ENCODE measurements at places on chromosomes 3 and 15.
A peak's percentile ranks its signal among the peaks of the same experiment; 100 is the strongest.

DNA sequence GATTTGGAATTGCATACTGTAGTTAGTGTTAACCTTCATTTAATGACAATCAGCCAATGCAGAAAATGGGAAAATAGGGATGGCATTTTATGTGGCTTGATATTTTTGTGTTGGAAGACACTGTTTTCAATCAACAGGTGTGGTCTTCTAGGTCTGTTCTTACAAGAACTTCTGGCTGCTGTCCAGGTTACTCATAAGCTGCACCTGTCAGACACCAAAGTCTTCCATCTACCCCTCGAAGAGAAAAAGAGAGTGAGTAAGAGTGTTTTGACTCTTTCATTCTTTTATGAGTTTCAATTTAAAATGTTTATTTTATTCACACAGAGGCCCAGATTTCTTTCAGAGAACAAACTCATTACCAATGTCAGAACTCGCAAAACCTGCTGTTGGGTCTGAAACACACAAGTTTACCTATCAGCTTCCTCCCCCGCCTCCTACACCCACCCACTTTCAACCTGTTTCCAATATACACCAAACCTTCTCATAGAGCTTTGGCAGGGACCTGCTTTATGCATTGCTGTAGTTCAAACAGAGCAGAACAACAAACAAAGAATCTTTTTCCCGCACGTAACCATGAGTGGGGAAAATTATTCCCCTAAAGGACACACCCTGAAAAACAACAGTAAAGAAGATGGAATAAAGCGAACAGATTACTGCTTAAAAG lies 767.7 kb upstream of the ALCAM start:
- DNase-seq: no peak

GRCh38 chr3:195580744-195581443 lies 2.8 kb downstream of the APOD start:
- DNase-seq: no peak

DNA sequence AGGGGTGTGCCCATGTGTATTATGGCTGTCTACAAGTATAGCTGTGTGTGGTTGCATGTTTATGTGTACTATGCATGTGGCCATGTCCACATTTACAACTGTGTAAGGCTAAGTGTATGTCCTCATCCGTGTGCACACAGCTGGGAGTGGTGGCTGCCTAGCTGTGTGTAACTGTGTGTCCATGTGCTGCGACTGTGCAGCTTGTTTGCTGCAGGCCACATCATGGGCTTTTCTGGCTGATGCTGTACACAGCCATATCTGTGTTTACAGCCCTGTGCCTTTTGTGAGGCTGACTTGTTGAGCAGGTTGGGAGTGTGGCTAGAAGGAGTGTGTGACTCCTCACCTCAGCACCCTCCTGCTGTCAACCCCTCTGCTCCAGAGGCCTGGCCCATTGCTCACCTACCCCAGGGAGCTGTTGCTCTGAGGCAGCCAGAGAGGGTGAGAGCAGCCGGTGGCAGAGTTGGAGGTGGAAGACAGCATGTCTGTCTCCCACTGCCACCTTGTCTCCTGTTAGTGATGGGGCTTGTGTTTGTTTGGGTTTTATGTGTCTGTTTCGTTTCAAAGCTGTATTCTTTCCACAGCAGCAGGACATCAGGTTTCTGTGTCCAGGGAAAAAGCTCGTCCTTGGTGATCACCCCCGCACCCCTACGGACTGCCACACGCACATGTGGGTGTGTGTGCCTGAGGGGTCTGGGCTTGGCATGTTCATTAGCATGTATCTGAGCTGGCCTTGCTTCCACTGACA lies 1.4 kb upstream of the GRM2 start:
- no peak for DNase-seq

DNA sequence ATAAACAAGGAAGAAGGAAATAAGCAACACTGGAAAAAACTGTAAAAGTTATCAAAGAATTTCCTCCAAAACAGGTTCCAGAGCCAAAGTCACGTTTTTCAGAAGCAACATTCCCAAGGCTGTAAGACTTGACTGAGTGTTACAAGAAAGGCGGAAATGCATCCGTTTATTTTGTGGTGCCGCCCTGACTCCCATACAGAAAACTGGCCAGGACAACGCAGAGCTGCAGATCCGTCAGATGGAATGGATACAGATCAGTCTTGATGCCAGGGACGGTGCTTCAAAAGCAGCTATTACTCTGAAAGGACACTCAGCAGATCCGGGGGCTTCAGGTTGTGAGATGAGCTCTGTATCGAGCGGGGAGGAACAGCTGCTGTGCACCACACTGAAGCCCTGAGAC lies 83.4 kb downstream of the GABRG3 start:
- no peak for DNase-seq

DNA sequence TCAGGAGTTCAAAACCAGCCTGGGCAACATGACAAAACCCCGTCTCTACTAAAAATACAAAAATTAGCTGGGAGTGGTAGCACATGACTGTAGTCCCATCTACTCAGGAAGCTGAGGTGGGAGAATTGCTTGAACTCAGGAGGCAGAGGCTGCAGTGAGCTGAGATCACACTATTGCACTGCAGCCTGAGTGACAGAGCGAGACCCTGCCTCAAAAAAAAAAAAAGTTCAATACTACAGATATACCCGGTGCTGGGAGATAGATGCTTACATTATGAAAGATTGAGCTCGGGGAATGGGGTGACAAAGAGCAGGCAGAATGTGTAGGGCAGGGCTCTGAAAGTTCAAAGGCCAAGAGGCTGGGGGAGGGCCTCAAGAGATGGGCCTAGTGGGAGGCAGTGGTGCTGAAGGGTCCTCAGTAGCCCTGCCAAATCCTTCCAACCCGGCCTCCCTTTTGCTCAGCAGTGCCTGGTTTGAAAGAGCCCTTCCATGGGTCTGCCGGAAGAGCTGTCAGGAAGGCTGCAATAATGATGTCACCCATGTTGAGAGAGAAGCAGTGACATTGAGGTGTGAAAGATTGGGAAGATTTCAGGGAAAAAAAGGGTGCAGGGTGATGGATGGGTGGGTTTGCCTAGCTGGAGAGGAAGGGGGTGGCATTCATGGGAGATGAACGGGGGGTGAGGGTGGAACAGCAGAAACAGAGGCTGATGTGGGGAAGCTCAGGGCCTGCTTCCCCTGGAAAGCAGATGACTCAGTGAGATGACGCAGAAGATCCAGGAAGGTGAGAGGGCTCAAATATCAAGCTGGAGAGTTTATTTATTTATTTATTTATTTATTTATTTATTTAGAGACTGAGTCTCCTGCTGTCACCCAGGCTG lies 20.0 kb upstream of the IREB2 start:
- no peak for DNase-seq

DNA sequence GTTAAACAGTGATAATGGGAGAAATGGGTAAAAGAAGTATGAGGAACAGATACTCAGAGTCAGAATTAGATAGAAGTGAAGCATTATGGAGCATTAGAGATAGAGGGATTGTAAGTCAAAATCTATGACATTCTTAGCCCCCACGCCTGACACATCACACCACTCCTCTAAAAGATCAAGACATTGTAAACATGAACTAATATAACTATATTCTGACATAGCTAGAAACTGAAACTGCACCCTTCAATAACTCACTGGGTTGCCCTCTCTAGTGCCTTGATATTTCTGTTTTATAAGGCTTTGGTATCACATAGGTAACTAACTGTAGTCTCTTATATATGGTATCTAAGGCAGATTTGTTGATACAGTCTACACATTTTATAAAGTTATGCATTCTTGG lies 684.3 kb upstream of the DPPA4 start:
- no peak for DNase-seq

DNA sequence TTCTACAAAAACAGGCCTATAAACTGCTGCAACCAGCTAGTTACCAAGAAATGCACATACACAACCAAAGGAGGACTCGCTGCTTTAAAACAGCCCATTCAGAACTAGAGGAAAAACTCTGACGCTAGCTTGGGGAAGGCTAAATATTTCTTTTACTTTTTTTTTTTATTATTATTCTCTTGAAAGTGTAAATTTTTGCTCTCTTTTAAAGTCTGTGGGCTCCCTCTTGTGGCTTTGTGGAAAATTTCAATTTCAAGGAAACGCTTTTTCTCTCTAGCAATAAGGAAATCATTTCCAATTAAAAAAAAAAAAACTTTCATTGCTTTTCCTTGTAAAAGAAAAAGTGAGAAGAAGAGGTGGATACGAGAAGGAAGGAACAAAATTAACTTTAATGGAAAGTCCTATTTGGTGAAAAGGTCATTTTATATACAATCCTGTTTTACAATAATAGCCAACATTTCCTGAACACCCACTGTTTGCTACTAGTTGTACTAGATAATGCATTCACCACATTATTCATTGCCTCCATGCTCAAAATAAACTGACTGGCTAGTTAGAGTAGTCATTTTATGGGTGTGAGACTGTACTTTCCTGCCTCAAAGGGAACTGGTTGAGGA lies 51.2 kb upstream of the SAMMSON start:
- peak; percentile 19 for DNase-seq

- DNase-seq: no peak
These were observed 5.4 kb upstream of the C15orf61 start for GRCh38 chr15:67515557-67515956.

DNA sequence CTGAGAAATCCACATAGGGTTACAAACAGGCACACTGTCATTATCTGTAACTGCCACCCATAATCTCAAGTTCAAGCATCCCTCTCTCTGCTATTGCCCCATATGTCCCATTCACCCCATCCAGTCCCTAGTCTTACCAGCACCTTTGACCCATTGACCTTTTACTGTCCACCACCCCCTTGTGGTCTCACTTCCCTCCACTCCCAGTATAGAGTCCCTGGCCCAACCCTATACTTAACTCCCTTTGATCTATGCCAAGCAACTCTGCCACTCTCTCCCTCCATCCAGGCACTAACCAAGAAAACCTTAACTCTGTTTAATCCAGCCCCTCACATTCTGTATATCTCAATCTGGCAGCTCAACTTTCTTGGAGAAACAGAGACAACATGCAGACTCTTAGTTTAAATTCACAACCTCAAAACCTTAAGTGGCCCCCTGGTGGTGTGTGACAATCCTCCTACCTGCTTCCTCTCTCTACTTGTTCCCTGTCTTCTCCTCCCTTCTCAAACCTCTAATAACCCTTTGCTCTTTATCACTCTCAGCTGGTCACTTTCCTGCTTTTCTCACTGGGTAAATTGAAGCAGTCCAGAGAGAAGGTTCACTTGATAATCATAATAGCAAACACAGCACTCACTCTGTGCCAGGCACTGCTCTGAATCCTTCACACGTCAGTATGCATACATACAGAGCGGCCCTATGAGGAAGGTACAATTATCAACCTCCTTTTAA lies 162.7 kb downstream of the STT3B start:
- DNase-seq: no peak

DNA sequence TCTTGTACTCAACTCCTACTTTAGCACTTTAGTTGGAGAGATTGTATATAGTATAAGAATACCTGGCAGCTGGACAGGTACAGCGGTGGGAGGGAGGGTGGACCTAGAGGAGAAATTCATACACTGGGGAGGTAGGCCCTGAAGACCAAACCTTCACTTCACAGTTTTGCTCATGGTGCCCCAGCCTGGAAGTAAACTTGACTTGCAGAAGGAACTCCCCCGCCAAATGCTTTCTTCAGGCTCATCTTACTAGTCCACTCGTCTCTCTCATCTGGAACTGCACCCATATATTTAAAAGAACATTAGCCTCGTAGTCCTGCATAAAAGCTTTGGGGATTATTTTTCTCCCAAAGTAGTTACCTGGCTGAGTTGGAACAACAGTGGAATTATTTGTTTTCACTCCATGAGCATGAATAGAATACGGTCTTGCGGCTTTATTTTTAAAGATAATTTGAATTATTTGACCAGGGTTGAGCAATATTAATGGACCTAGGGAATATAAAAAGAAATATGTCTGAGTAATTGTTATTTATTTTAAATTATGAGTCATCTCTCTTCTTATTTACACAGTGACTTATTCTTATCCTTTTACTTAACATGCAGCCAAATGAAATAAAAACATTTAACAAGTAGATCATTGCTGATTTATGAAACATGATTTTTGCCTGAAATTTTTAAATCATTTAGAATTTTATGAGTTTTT lies 25.5 kb upstream of the CP start:
- peak; percentile 29 for DNase-seq

DNA sequence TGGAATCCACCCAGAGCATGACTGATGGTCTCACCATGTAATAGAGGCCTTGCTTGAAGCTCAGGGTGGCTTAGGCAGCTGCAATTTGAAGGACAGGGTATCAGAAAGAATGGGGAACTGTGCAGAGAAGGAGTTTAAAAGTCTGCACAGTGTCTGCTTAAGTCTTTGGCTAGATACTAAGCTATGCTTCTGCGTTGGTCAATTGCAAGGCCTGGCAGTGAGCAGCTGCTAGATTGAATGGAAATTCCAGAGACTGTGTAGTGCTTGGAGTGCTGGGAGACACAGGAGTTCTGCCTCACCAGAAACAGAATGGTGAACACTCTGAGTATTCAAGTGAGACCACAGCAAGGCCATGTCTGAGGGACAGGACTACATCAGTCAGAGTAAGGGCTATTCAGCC lies 17.3 kb upstream of the ATP10A start:
- DNase-seq: no peak

DNA sequence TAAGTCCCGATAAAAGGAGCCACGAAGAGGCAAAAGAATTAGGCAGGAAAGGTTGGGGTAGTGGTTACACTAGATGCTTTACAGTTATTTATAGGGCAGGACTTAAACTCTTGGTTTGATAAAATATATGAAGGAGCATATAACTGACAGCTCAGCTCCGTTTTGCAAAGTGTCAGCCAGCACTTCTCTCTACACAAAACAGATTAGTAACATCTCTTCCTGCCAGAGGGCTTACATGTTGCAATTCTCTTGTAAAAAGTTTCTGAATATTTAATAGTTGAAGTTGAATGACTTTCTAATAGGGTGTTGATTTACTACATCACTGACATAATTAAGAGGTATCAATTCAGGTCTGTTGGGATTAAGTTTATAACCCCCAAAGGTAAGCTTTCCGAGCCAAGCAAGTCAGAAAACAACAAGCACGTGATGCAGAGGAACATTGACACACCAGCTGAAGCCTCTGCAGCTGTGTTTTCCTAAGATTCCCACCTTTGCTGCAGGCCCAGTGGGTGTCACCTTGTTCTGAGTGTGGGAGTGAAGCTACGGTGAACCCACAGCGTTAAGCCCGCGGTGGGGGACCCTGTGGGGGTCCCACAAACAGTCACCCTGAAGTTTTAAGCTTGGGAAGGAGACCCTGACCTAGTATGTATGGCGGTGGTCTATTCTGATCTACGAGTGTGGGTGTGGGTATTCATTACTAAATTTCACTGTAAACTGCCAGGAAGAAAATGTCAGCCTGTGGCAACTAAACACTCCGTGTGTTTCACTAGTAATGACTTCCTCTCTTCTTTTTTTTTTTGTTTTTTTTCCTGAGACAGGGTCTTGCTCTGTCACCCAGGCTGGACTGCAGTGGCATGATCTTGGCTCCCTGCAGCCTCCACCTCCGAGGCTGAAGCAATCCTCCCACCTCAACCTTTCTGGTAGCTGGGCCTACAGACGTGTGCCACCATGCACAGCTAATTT lies 22.0 kb upstream of the ATP13A3 start:
- DNase-seq: no peak

- DNase-seq: no peak
These were observed 122.6 kb downstream of the CADM2 start for GRCh38 chr3:85081191-85081906.

GRCh38 chr15:47720555-47720954 lies 3.2 kb downstream of the SEMA6D start:
- no peak for DNase-seq

GRCh38 chr3:104676241-104676640 lies 690.5 kb upstream of the ALCAM start:
- DNase-seq: no peak
